ENCODE measurements at places on chromosomes 7 and 10. TPM values are rescaled to one million over a fixed set of nuclear protein-coding genes. Genes with fewer than 3 reads are reported as not detected.

Gene ENTPD1
- not detected for total RNA-seq

Gene MRLN
- total RNA-seq, result not detected

Gene GIMAP5
- total RNA-seq, result not detected

Gene TUBB8
- total RNA-seq, result not detected

Gene GIMAP7
- not detected for total RNA-seq

Gene FIS1
- total RNA-seq, result 109 TPM

Gene RADIL
- total RNA-seq, result not detected

Gene TDRD1
- total RNA-seq, result not detected

Gene TMEM236
- total RNA-seq, result 0.07 TPM

Gene SFRP4
- total RNA-seq, result not detected

Gene TRPV5
- not detected for total RNA-seq

Gene SPDYE16
- total RNA-seq, result not detected

Gene TCAF2
- total RNA-seq, result 0.34 TPM

Gene STEAP4
- total RNA-seq, result 2.4 TPM

Gene LOXL4
- 2.0 TPM for total RNA-seq

Gene NOS3
- total RNA-seq, result 0.14 TPM

Gene NACAD
- total RNA-seq, result 0.43 TPM

Gene MMP21
- not detected for total RNA-seq

Gene ENO4
- total RNA-seq, result not detected

Data from nasal cavity respiratory epithelium epithelial cell of viscerocranial mucosa (primary cell).